ENCODE measurements at places on chromosomes 2 and 18.
A peak's percentile ranks its signal among the peaks of the same experiment; 100 is the strongest.

GRCh38 chr18:46660957-46661749, 4.1 kb upstream of the LOXHD1 start:
- DNase-seq, result peak; percentile 49

- no peak for DNase-seq
These were observed 109.7 kb upstream of the GLI2 start for GRCh38 chr2:120625865-120626560.

- no peak for DNase-seq
These were observed 2.8 kb downstream of the CNDP2 start for GRCh38 chr18:74498712-74499627.

DNA sequence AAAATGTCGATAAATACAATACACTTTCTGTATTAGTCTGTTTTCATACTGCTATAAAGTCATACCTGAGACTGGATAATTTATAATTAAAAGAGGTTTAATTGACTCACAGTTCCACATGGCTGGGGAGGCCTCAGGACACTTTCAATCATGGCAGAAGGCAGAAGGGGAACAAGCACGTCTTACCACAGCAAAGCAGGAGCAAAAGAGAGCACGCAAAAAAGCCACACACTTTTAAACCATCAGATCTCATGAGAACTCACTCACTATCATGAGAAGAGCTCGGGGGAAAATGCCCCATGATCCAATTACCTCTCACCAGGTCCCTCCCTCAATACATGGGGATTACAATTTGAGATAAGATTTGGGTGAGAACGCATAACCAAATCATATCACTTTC, 256.7 kb downstream of the ANAPC1 start:
- DNase-seq, result no peak

DNA sequence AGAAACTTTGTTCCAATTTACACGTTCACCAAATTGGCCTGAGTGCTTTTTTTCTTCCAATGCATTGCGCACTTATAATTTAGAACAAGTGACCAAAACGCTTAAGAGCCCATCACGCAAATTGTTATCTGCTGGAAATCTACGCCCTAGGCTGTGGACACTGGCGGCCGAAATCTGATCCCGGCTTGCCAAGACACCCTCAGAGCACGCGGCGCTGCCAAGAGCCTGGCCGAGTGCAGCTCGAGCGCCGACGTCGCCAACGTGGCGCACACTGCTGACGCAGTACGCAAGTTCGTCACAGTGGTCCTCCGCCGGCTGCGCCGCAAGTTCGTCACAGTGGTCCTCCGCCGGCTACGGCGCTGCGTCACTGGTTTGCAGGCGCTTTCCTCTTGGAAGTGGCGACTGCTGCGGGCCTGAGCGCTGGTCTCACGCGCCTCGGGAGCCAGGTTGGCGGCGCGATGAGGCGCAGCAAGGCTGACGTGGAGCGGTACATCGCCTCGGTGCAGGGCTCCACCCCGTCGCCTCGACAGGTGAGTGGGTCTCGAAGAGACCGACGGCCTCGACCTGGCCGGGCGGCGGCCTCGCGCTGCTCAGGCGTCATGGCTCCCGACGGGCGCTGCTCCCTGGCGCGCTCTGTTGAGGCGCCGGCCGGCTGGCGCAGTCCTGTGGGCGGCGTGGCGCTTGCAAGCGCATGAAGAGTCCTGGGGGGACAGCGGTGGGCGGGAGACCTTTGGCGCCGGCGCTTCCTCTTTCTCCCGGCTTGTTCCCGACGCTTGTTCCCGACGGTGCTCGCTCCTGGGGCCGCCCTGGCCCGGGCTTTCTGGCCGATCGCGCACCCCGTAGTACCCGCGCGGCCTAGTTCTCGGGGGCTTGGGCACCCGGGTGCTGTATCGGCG, at the start of gene RANBP2:
RANBP2 (plus strand) TSS at position 334 of the 896 bp plus-strand sequence; CDS start at position 459, 125 bp downstream.
- DNase-seq, result peak; percentile 96

- no peak for DNase-seq
These were observed 30.6 kb downstream of the SCN3A start for GRCh38 chr2:165173215-165173614.

- no peak for DNase-seq
These were observed 936.1 kb upstream of the ACVR2A start for GRCh38 chr2:146908776-146909175.

GRCh38 chr2:8267048-8267447, 414.8 kb upstream of the ID2 start:
- no peak for DNase-seq

- DNase-seq, result no peak
These were observed 17.9 kb downstream of the B3GNT7 start for GRCh38 chr2:231413456-231413855.

DNA sequence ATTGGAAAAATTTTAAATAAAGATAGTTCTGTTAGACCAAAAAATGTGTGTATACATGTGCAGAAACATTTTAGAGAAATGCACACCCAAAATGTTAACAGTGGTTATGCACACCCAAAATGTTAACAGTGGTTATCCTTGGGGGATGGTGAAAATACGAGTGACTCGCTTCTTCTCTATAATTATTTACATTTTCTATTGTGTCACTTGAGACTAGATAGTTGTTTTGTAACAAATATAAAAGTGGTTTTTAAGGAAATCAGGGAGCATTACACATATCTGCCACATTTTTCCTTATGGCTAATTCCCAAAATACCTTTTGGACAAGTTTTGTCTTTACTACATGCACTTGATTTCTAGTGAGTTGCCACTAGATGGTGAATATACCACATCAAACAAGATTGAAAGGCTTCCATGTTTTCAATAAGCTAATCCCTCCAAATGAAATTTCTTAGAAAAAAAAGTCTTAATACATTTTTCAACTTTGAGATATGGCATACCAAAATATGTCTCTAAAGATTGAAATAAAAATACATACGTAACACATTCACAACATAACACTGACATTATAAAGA, 9.0 kb upstream of the HIBCH start:
- no peak for DNase-seq

DNA sequence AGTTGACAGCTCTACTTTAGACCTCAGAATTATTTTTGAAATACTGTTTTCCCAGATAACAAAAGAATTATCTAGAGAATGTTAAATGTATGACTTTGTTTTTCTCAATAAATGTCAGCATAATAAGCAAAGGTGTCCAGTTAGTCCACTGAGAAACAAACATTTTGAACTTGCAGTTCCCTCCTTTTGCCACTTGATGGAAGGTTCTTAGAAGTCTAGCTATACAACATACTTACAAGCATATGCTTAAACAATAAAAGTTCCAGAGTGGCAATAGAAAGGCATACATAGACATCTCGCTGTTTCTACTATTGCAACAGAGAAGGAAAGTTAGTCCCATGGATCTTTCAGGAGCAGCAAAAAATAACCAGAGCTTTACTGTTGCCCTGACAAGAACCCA, 11.8 kb downstream of the NDUFA10 start:
- no peak for DNase-seq

Measured in testis (tissue), 5 donors.